ENCODE measurements at places on chromosomes 3 and 15.

DNA sequence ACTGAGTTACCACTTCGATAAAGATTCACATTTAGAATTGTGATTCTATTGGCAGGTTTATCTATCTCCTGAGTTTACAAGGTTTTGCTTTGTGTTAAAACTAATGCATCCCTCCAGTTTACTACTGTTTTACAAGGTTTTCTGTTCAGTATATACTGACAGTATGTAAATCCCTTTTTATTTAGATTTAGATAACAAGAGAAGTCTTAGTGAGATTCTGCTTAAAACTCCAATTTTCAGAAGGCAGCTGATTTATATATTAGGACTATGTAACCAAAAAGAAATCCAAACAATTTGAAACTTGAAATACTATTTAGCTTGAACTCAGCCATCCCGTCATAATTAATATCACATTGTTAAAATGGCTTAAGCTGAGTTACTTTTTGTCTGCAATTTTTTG, 619.2 kb downstream of the NAALADL2 start:
- peak; percentile 11 for DNase-seq

GRCh38 chr3:15420871-15421270, 6.5 kb downstream of the METTL6 start:
- no peak for DNase-seq

DNA sequence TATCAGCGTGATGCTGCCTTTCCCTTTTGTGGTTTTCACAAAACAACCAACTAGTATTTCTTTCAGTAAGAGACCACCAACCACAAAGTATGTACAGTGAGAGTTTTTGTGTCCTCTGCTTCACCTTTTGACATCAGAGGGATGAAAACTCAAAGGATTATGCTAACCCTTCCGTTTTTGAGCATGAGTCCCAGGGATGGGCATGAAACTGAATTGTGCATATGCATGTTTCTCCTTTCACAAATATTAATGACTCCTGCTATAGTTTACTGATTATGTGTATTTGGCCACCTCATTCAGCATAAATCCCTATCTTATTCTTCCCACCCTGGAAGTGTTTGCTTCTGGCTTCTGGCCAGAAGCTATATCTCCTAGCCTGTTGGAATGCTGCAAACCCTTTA, 59.2 kb downstream of the RSRC1 start:
- DNase-seq = peak; percentile 38

DNA sequence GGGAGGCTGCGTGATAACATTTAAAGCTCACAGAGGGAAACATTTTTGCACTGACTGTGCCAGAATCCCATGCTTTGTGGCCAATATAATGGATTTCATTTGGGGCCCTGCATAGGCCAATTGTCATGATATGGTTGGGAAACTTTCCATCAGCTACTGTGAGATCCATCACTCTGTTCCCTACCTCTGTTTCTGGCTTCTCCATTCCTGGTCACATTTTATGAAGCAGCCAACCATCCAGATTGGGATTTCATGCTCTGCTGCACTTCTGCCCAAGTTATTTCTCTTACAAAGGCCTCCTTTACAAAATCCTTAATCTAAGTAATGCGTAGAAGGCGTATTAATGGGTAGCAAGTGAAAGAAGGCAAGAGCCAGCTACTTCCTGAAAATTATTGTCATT, 221.1 kb downstream of the LRTM1 start:
- no peak for DNase-seq
